ENCODE measurements at places on chromosomes 6 and 20.

GRCh38 chr6:12173181-12173580, 117.0 kb upstream of the EDN1 start:
- DNase-seq = no peak

GRCh38 chr6:71197267-71197666, 91.3 kb upstream of the OGFRL1 start:
- DNase-seq = no peak

DNA sequence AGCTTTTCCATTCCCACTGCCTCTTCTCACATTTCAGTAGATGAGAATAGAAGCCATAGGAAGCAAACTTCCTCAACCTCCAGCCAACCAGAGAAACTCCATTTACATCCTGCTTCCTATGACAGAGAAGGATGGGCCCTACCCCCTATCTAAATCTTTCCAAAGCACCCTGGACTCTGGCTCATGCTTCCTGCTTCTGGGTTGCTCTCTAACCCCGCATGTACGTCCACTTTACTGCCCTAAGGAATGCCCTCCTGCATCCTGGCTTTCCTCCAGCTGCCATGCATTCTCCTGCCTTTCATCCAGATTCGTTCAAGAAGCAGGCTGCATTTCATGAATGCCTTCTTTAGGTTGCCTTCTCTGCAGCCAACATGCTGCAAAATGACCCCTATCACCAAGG, 91.9 kb downstream of the FAM217A start:
- no peak for DNase-seq

DNA sequence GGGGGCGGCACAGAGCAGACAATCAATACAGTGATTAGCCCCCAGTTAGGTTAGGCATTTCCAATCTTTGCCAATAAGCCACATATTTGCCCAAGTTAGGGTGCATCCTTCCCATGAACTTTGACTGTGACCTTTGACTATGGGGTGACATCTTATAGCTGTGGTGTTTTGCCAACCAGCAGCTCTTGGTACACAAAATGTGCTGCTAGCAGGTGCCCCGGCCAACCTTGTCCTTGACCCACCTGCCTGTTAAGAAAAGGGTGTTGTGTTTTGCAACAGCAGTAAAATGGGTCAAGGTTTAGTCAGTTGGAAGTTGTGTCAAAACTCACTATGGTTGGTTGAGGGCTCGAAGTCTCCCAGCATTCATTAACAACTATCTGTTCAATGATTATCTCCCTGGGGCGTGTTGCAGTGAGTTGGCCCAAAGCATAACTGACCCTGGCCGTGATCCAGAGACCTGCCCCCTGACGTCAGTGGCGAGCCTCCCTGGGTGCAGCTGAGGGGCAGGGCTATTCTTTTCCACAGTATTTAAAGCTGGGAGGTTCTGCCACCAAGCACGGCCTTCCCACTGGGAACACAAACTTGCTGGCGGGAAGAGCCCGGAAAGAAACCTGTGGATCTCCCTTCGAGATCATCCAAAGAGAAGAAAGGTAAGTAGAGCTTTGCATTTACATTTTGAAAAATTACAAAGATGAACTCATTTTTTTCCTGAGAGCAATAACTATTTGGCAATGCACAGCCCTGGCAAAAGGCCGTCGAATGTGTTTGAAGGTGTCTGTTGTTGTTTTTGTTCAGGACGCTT, at the start of gene PCK1:
Gene PCK1 (plus strand): TSS at position 557 of the 802 bp plus-strand sequence. CDS start 302 bp downstream, outside the sequence.
- DNase-seq = no peak

- DNase-seq = no peak
Measured at GRCh38 chr6:164142322-164142721, 727.8 kb downstream of the QKI start.

- no peak for DNase-seq
Measured at GRCh38 chr20:49395183-49395582, 87.3 kb downstream of the KCNB1 start.

- DNase-seq = no peak
Measured at GRCh38 chr6:44047179-44047546, 80.1 kb downstream of the MRPL14 start.

DNA sequence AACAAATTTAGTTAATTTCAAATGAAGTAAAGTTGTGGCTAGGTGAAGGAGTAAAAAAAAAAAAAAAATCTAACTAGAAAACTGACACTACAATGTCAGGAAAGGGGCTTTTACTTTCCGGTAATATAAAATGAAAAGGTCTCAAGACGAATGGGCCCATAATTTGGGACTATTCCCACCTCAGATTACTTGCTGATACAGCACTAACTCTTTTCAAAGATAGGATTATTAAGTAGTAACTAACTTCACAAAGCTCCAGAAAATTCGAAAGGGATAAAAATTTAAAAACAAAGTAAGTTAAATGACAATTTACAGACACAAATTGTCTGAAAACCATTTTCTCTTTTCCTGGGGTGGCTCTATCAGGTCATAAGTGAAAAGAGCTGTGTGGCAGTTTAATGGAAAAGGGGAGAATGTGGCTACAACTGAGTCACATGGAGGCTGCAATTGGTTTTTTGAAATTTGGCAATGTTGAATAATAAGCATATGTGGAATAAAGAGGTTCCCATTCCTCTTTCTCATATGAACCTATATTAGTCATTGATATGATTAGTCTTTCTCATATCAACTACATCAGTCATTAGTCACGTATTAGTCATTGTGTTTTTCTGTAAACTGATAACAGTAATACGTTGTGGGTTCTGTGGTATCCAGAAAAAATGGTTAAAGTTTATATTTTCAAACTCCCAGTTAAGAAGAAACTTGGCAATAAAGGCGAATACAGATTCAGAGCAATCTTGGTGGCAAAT, 78.0 kb downstream of the RWDD2A start:
- no peak for DNase-seq
